ENCODE measurements at places on chromosomes 16 and 17.

DNA sequence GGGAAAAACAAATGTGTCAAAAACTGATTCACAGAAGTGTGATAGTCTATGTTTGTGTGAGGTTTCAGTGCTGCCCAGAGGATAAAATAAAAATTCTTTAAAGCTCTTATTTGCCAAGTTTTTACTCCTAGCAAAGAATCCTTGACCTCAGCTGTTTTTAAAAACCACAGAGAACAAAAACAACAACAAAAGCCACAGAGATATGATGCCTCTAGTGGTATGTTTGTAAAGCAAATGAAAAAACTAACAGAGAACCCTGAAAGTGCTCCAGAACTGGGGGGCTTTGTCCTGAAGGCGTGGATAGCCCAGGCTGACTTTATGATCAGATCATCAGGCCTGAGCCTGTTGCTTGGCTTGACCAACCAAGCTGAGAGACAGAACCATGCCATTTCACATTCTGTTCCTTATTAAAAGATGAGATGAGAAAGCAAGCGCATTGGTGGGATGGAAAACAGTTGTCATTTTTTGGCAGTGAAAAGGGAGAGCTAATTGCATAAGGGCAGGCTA lies 411.0 kb downstream of the CPPED1 start:
- peaks cover 2% of the 10 kb centered on the region for H3K36me3 ChIP-seq
- no peak overlapping the region for H3K27ac ChIP-seq

DNA sequence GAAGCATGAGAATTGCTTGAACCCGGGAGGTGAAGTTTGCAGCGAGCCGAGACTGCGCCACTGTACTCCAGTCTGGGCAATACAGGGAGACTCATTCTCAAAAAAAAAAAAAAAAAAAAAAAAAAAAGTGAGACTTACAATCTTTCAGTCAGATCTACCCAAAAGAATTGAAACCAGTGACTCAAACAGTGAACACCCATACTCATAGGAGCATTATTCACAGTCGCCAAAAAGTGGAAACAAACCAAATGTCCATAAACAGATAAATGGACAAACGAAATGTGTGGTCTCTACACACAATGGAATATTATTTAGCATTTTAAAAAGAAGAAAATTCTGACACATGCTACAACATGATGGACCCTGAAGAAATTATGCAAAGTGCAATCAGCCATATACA lies 9.1 kb upstream of the SCNN1B start:
- peaks cover 25% of the 10 kb centered on the region for H3K27me3 ChIP-seq
- DNase-seq, result no peak
- H3K4me3 ChIP-seq, result no peak overlapping the region
- H3K36me3 ChIP-seq, result no peaks in the 10 kb centered on the region

GRCh38 chr17:76541739-76542454 lies 2.1 kb downstream of the PRCD start:
- no peak overlapping the region for H3K4me3 ChIP-seq
- peaks cover 26% of the 10 kb centered on the region for H3K27me3 ChIP-seq
- no peak for DNase-seq
- no peak overlapping the region for H3K27ac ChIP-seq
- H3K36me3 ChIP-seq, result no peaks in the 10 kb centered on the region

- H3K4me3 ChIP-seq, result no peak overlapping the region
- H3K27me3 ChIP-seq, result no peaks in the 10 kb centered on the region
- no peak for DNase-seq
- H3K36me3 ChIP-seq, result no peaks in the 10 kb centered on the region
- H3K4me1 ChIP-seq, result no peaks in the 10 kb centered on the region
These were observed 25.5 kb downstream of the MYOCD start for GRCh38 chr17:12691173-12691572.

GRCh38 chr16:66895999-66896398 lies 15.7 kb downstream of the PDP2 start:
- peaks cover 3% of the 10 kb centered on the region for H3K36me3 ChIP-seq
- no peaks in the 10 kb centered on the region for H3K27me3 ChIP-seq
- no peak overlapping the region for H3K27ac ChIP-seq
- H3K4me1 ChIP-seq, result peaks cover 6% of the 10 kb centered on the region

GRCh38 chr16:20899477-20900298 lies 470 bp downstream of the DCUN1D3 start:
- peaks cover 70% of the 10 kb centered on the region for H3K4me1 ChIP-seq
- H3K36me3 ChIP-seq, result peaks cover 34% of the 10 kb centered on the region
- DNase-seq, result peak; percentile 31
- H3K27ac ChIP-seq, result peak overlapping the region; percentile 99
- no peaks in the 10 kb centered on the region for H3K27me3 ChIP-seq

- no peak for DNase-seq
- H3K4me3 ChIP-seq, result no peak overlapping the region
- no peaks in the 10 kb centered on the region for H3K36me3 ChIP-seq
- no peak overlapping the region for H3K27ac ChIP-seq
- no peaks in the 10 kb centered on the region for H3K4me1 ChIP-seq
- H3K27me3 ChIP-seq, result no peaks in the 10 kb centered on the region
These were observed 122.5 kb downstream of the DNAH9 start for GRCh38 chr17:11720816-11721215.

- no peak for DNase-seq
- no peak overlapping the region for H3K27ac ChIP-seq
- peaks cover 7% of the 10 kb centered on the region for H3K27me3 ChIP-seq
- H3K4me1 ChIP-seq, result no peaks in the 10 kb centered on the region
- H3K4me3 ChIP-seq, result no peak overlapping the region
These were observed 55.3 kb upstream of the ETV4 start for GRCh38 chr17:43601280-43602039.

GRCh38 chr16:680625-680945 lies 375 bp downstream of the STUB1 start:
- H3K27me3 ChIP-seq, result peaks cover 5% of the 10 kb centered on the region
- peaks cover 18% of the 10 kb centered on the region for H3K36me3 ChIP-seq
- peak overlapping the region; percentile 82 for H3K4me3 ChIP-seq

DNA sequence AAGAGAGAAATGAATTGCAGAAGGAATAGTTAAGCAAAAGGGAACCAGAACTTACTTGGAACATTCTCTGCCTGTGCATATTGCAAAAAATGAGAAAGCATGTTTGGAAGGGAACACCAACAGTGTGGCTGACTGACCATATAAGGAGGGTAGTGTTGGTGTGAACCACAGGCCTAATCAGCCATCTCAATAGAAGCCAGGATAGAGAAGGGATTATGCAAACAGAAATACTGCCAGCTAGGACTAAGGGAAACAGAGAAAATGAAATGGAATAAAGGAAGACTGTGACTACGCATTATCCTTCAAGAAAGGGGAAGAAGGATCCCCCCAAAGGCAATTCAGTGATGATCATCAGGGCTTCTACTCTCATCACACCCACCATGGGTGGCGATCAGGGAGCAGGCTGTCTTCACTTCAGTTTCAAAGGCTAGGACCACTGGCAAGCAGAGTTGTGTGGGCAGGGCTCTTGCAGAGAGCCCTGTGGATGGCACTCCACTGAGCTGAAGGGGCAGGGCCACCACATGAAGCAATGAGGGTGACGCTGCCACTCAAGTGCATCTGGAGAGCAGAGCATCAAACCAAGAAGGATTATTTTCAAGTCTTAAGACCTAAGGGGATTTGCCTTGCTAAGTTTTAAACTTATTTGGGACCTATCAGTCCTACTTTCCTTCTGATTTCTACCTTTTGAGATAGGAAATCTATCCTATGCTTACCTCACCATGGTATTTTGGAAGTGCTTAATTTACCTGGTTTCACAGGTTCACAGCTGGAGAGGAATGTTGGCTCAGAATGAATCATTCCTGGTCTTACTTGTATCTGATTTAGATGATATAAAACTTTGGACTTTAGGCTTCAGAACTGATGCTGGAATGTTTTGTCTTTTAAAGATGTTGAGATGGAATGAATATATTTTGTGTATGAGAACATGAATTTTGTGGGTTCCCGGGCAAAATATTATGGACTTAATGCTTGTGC lies 140.5 kb downstream of the SSH2 start:
- H3K4me1 ChIP-seq, result peaks cover 3% of the 10 kb centered on the region
- no peak overlapping the region for H3K4me3 ChIP-seq
- no peak for DNase-seq
- no peaks in the 10 kb centered on the region for H3K27me3 ChIP-seq
- H3K27ac ChIP-seq, result no peak overlapping the region

GRCh38 chr17:39628655-39629493 lies 2.1 kb downstream of the PPP1R1B start:
- no peak overlapping the region for H3K4me3 ChIP-seq
- no peak for DNase-seq
- no peak overlapping the region for H3K27ac ChIP-seq
- H3K36me3 ChIP-seq, result no peaks in the 10 kb centered on the region

DNA sequence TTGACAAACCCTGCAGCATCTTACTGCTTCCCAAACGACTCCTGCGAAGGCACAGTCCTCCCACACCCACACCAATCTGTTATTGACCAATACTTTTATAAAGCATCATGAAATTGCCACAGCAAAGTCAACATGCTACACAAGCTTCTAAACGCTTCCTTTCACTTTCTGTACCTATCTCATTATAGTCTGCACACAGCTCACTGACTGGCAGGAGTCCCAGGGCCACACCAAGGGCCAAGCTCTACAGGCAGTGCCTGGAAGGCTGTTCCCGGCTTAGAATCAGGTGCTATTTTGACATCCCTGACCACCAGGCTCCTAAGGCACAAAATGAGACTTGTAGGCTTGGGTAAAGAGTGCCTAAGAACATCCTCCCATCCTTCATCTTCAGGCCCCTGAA lies 39.5 kb downstream of the USP7 start:
- DNase-seq, result no peak
- peaks cover 72% of the 10 kb centered on the region for H3K4me1 ChIP-seq
- no peaks in the 10 kb centered on the region for H3K27me3 ChIP-seq
- no peak overlapping the region for H3K4me3 ChIP-seq
- H3K27ac ChIP-seq, result peak overlapping the region; percentile 75

GRCh38 chr16:5349670-5350517 lies 252.3 kb upstream of the EEF2KMT start:
- H3K27me3 ChIP-seq, result no peaks in the 10 kb centered on the region
- H3K4me3 ChIP-seq, result no peak overlapping the region
- no peaks in the 10 kb centered on the region for H3K4me1 ChIP-seq
- H3K27ac ChIP-seq, result no peak overlapping the region
- H3K36me3 ChIP-seq, result no peaks in the 10 kb centered on the region
- DNase-seq, result no peak

GRCh38 chr16:30755955-30756780 lies 5.7 kb downstream of the CFAP119 start:
- DNase-seq, result no peak
- H3K4me3 ChIP-seq, result no peak overlapping the region
- H3K4me1 ChIP-seq, result peaks cover 13% of the 10 kb centered on the region
- H3K27ac ChIP-seq, result no peak overlapping the region

- H3K4me3 ChIP-seq, result no peak overlapping the region
- H3K27me3 ChIP-seq, result no peaks in the 10 kb centered on the region
- no peaks in the 10 kb centered on the region for H3K36me3 ChIP-seq
- H3K27ac ChIP-seq, result no peak overlapping the region
These were observed 37.5 kb downstream of the SOCS3 start for GRCh38 chr17:78322327-78322857.

DNA sequence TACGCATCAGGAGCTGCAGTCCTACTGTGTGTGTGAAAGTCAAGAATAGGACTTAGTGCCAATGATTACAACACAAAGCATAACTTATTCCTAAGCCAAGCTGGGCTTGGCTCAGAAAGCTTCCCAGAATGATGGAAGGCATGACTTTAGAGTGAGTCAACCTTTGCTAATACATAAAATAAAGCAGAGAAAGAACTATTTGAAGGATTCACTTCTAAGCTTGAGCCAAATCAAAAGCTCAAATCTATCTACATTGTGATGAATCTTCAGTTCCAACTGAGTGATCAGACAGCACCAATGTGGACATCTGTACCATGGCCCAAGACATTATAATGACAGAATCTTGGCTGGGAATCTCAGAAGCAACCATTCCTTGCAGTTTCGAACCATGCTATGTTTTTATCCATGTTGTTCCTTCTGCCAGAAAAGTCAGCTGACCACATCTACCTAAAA lies 41.4 kb downstream of the SMG6 start:
- H3K4me3 ChIP-seq, result peak overlapping the region; percentile 74
- H3K36me3 ChIP-seq, result peaks cover 32% of the 10 kb centered on the region
- H3K4me1 ChIP-seq, result peaks cover 90% of the 10 kb centered on the region
- H3K27me3 ChIP-seq, result peaks cover 2% of the 10 kb centered on the region
- DNase-seq, result no peak

DNA sequence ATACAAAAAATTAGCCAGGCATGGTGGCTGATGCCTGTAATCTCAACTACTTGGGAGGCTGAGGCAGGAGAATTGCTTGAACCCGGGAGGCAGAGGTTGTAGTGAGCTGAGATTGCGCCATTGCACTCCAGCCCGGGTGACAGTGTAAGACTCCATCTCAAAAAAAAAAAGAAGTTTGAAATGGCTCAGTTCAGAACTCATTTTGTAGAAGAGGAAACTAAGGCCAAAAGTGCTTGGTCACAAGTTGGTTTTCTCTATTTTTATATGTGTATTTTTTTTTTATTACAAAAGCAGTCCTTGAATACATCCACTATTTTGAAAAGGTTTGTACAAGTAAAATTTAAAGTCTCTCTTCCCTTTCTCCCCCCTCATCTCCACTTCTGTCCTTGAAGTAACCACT lies 5.5 kb downstream of the TAC4 start:
- H3K27me3 ChIP-seq, result no peaks in the 10 kb centered on the region
- H3K4me3 ChIP-seq, result no peak overlapping the region
- H3K4me1 ChIP-seq, result peaks cover 7% of the 10 kb centered on the region

GRCh38 chr17:47404006-47404405 lies 80.3 kb downstream of the EFCAB13 start:
- H3K27me3 ChIP-seq, result no peaks in the 10 kb centered on the region
- DNase-seq, result no peak
- H3K36me3 ChIP-seq, result peaks cover 3% of the 10 kb centered on the region
- no peaks in the 10 kb centered on the region for H3K4me1 ChIP-seq
- H3K4me3 ChIP-seq, result no peak overlapping the region

DNA sequence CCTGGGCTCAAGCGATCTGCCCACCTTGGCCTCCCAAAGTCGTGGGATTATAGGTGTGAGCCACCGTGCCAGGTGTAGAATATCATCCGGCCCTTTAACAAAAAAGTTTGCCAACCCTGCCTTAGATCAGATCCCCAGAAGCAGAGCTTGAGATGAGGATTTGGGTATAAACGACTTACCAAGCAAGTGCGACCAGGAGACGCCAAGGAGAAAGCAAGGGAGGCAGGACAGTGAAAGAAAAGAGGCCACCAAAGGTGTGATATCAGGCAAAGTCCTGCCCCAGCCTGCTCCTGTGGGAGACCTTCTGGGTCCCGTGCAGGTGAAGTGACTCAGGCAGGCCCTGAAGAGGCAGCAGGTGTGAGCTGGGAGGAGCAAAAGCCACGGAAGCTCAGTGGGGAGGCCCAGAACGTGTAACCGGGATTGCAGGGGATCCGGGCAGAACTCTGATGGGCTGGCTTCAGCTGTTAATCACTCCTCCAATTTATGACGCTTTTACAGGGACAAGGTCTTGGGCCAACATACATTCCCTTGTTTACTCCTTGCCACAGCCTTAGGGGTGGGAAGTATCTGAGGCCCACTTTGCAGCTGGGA lies 14.1 kb upstream of the CALB2 start:
- no peaks in the 10 kb centered on the region for H3K36me3 ChIP-seq
- H3K4me1 ChIP-seq, result no peaks in the 10 kb centered on the region
- H3K4me3 ChIP-seq, result no peak overlapping the region
- no peak for DNase-seq

GRCh38 chr17:71936977-71937376 lies 183.8 kb upstream of the SOX9 start:
- no peaks in the 10 kb centered on the region for H3K4me1 ChIP-seq
- no peak for DNase-seq
- H3K27me3 ChIP-seq, result no peaks in the 10 kb centered on the region
- no peak overlapping the region for H3K27ac ChIP-seq
- no peaks in the 10 kb centered on the region for H3K36me3 ChIP-seq

All from activated naive CD8-positive, alpha-beta T cell treated with anti-CD3 and anti-CD28 coated beads, Interleukin-2, amount 50 U/mL, for 24 hours (primary cell).